Cerebellum (tissue), 4 donors: ENCODE measurements at places on chromosomes 3 and 15. TPM values are rescaled to one million over a fixed set of nuclear protein-coding genes. Genes with fewer than 3 reads are reported as not detected.
A peak's percentile ranks its signal among the peaks of the same experiment; 100 is the strongest.

DNA sequence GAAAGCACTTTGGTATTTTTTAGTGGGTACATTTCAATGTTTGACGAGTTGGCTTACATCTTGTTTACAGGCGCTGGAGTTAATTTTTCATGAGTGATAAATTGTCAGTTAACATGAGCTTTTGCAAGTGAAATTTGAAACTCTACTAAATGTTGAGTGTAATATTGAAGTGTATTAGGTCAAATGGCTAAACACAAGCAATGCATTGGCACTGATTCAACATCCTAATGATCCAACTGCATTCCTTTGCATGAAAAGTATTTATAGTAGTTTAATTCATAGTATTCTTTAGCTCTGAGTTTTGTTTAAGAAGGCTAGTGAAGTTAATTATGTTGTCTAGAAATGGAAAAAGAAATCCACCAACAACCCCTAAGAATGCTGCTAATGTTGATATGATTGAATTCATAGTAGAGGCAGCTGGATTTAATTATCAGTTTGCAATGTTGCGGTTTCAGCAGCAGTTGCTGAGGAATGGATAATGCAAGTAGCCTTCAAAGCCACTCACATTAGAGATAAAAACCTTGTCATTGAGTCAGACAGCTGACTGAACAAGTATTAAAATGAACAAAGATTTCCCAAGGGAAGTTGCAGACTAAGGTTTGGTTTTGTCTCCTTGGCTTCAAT, 245.6 kb upstream of the GOLIM4 start:
- DNase-seq = no peak

DNA sequence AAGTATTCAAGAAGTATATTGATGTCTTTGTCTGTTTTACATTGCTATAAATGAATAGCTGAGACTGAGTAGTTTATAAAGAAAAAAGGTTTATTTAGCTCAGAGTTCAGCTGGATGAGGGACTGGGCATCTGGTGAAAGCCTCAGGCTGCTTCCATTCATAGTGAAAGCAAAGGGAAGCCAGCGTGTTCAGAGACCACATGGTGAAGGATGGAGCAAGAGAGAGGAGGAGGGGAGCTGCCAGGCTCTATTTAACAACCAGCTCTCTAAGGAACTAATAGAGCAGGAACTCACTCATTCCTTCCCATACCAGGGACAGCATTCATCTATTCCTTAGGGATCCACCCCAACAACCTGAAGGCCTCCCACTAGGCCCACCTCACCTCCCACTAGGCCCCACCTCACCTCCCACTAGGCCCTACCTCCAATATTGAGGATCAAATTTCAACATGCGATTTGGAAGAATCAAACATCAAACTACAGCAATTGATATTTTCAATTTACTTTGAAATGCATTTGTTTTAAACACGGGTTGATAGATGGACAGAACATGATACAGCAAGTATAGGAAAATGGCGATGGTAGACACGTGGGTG, 167.5 kb upstream of the HES1 start:
- DNase-seq = no peak

DNA sequence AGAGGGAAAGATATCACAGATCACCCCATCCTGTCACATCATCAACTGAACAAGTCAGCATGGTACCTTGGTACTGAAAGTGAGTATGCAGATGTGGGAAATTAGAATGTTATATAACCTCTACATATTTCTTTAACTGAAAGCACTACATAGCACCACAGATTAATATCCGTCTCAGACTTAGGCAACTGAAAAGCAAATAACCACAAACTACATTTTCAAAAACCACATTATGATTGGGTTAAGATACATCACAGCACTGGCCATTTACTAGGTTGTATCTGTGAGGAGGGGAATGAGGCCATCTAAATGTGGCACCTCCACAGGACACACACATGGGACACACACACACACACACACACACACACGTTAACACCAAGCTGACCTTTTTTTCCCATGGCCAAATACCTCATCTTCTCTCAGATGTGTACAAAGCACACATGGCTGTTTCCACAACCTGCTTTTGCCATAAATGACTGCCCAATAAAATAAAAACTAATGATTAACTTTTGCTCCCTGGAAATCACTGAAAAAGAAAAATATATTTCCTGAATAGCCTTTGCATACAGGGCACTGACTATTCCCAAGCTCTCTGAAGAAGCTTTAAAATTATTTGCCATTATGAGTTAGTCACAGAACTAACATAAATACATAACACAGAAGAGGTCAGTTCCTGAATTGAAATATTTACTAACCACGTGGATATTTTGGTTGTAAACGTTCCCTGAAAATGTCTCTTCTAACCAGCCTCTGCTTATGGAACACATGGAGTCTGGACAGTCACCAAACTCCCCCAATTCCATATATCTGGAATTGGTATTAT, 60.1 kb downstream of the SUMF1 start:
- no peak for DNase-seq

DNA sequence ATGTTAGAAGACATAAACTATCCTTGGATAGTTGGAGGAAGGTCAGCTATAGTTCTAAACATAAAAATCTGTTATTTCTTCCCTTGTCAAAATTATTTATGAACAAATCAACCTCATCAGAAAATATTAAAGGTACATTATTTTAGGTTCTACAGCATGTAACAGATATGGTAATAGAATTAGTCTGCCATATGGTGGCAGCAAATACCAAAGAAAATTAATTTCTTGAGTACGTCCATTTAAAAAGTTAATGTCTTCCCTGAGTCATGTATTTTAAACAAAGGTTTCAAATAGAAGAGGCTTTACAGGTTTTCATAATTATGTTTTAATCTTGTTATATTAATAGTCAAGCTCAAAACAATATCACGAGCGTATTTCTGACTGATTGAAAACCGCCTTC, 17.9 kb upstream of the ANKRD28 start:
- DNase-seq = peak; percentile 51

DNA sequence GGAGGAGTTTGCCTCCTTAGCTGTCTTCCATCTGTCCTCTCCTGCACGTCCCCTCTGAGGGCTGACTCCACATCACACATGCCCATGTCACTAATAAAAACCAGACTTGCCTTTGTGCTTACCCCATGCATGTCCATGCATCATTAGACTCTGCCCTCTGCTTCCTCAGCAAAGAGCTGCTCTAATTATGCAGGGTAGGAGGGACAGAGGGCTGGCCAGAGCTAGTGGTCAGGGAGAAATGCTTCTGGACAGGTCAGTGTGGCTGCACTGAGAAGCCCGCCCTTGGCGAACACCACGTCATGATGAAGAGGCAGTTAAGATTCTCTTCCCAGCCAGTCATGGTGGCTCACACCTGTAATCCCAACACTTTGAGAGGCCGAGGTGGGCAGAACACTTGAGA, 8.9 kb downstream of the CA12 start:
- DNase-seq = no peak

GRCh38 chr3:147411815-147412241, 2.7 kb downstream of the ZIC1 start:
- no peak for DNase-seq

DNA sequence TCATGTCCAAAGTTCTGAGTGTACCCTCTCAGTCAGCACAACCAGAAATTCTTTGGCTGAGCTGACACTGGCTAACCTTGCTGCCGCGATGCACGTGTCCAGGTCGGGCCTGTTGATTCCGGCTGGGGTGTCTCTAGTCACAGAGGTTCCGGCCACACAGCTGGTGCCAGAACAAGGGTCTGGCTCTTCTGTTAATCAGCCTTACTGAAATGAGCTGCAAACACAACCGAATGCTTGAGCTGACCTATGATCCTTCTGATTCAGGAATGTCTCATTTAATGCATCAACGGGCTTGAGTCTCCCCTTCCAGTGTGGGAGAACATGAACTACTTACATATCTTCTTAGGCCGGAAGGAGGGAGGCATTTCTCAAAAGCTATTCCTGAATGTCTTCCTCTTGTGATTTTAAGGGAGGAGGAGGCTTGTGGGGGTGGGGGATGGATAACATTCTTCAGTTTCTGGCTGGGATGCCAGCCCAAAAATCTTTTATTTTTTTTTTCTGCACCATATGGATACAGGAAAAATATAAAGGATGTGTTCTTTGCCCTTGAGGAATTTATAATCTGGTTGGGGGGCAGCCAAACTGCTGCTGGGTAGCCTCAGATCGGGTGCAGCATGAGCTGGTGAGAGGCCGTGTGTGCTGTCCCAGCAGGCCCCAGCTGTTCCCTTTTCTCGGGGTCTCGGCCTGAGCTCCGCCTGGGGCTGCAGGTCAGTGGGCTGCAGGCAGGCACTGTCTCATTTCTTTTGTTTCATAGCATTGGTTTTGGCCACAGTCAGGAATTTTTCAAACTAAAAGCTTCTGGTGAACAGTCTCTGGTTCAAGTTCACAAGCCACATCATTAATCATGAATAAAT, 319.1 kb upstream of the TBL1XR1 start:
- DNase-seq = peak; percentile 20

DNA sequence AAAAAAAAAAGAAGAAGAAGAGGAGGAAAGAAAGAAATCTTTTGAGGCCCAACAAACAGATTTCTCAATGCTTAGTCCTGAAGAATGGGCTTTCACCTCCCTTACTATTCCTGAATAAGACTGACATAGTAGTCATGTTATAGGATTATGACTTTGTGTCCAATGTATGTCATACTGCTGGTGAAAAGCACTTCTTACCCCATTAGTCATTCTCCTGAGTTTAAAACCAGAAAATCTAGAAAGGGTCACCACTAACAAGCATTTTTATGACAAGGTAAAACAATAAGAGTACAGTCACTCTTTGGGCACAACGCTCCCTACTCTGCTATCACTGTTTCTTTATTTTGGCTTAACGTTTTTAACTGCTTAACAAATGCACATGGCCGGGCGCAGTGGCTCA, 88.2 kb downstream of the IGSF11 start:
- no peak for DNase-seq

GRCh38 chr15:82807920-82808633, 1.4 kb upstream of the WHAMM start:
- DNase-seq = no peak

DNA sequence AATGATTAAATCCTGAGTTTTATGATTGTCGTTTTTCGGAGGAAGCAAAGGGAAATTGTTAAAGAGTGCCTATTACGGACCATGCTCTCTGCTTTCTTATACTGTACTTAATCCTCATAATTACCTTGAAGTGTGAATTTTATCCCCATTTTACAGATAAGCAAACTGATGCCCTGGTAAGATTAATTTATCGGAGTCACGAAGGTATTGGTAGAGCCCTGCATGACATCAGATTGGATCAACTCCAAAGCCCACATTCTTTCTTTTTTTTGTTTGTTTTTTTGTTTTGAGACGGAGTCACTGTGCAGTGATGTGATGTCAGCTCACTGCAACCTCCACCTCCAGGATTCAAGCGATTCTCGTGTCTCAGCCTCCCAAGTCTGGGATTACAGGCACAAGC, 1.6 kb upstream of the GNB4 start:
- no peak for DNase-seq

GRCh38 chr3:46141813-46142212, 66.3 kb downstream of the CCR1 start:
- DNase-seq = no peak

- no peak for DNase-seq
These were observed 44.4 kb upstream of the C3orf38 start for GRCh38 chr3:88105325-88105724.

DNA sequence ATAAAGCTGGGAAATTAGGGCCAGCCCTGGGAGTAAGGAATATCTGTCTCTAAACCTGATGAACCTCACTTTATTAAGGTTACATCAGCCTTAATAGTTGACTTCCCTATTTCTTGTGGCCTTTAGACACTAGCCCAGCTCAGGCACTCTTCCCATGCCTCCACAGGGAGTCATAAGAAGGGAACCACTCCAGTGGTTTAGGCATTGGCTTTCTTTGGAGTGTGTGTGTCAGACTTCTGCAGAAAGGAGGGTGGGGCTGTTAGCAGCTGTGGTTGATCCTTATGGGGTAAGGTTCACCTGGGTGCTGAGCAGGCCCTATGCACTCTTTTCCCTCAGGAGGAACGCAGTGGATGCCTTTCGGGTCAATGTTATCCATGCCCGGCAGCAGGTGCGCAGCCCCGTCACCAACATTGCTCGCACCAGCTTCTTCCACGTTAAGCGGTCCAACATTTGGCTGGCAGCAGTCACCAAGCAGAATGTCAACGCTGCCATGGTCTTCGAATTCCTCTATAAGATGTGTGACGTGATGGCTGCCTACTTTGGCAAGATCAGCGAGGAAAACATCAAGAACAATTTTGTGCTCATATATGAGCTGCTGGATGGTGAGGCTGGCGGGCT, 4.0 kb downstream of the AP2M1 start:
- DNase-seq = no peak

DNA sequence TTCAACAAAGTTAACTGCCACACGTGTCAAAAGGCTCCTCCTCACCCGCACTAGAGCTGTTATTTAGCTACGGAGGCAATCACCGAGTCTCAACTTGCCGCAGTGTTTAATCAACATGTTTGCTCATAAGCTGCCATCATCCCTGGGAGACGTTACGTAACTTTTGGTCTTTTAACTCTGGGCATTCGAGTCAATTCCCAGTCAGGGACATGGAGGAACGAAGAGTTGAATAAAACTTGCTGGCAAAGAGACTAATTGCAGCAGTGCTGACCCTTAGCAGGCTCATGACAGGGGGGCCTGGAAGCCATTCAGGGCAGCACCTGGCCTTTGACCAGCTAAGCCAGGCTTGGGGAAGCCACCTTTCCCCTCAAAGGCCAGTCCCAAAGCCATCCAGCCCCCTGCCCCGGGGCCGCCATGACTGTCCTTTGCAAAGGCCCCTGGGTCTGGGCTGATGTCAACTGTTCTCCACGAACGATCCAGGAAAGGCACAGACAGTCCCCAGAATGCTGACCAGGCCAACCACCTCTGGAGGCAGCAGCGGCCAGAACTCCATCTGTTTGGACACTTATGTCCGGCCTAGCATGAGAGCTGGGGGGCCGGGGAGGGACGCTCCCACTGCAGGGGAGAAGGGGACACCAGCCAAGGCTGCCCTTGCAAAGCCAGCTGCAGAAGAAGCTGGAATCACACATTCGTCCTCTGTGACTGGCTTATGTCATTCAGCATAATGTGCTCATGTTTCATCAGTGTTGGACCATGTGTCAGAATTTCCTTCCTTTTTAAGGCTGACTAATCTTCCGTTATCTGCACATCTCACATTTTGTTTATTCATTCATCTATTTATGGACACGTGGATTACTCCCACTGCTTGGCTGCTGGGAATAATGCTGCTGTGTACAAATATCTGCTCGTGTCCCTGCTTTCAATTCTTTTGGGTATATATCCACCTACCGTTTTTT, 43.7 kb downstream of the PCSK6 start:
- DNase-seq = no peak

GRCh38 chr15:56763141-56763895, 30.0 kb upstream of the ZNF280D start:
- DNase-seq = no peak

DNA sequence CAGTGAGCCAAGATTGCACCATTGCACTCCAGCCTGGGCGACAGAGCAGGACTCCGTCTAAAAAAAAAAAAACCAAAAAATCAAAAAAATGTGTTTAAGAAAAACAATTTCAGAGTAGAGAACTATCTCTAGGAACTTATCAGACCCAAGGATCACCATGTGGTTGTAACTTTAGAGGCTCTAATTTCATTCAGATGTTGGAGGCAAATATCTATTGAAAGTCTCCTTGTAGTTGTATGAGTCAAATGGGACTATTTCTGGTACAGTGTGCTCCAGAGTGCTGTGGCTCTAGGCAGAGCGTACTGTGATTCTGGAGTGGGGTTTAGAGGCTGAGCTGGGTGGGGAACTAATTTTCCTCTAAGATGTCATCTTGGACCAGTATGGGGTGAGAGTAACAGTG, 398.7 kb downstream of the SHQ1 start:
- no peak for DNase-seq

Gene SPTBN5
- total RNA-seq = 1.3 TPM

Gene KLHL40
- total RNA-seq = 0.09 TPM

Gene GABPB1
- 34.1 TPM for total RNA-seq

Gene CTXN2
- total RNA-seq = 1.00 TPM

Gene IQCH
- 9.3 TPM for total RNA-seq

Gene SUSD5
- total RNA-seq = 1.5 TPM

Gene IGSF11
- total RNA-seq = 21.0 TPM

Gene MINAR1
- 17.7 TPM for total RNA-seq
